ENCODE measurements at places on chromosomes 2 and 18.

DNA sequence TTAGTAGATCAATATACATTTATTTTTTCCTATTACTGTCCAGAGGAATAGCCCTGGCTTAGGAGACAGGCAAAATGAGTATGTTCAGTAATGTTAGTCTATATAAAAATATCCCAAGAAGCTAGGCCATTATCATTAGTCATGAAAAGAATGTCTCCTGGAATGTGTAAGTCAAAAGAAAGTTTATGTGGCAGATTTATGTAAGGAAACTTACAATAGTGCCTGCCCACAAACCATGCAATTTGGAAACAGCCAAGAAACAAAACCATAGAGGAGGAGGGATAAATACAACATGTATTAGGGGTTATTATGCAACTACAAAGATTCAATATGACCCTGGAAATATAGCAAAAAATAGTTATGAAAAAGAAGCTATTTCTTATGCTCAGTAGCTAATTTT, 96.3 kb downstream of the NOL4 start:
- no peak for DNase-seq

GRCh38 chr18:78144669-78145068, 834.9 kb upstream of the SALL3 start:
- no peak for DNase-seq

- DNase-seq, result no peak
Observed at GRCh38 chr2:160036736-160037135, 25.7 kb downstream of the PLA2R1 start.

- peak; percentile 85 for DNase-seq
Observed at GRCh38 chr2:205188239-205189138, 493.8 kb upstream of the NRP2 start.

GRCh38 chr18:63138436-63139340, 180.9 kb downstream of the BCL2 start:
- no peak for DNase-seq

DNA sequence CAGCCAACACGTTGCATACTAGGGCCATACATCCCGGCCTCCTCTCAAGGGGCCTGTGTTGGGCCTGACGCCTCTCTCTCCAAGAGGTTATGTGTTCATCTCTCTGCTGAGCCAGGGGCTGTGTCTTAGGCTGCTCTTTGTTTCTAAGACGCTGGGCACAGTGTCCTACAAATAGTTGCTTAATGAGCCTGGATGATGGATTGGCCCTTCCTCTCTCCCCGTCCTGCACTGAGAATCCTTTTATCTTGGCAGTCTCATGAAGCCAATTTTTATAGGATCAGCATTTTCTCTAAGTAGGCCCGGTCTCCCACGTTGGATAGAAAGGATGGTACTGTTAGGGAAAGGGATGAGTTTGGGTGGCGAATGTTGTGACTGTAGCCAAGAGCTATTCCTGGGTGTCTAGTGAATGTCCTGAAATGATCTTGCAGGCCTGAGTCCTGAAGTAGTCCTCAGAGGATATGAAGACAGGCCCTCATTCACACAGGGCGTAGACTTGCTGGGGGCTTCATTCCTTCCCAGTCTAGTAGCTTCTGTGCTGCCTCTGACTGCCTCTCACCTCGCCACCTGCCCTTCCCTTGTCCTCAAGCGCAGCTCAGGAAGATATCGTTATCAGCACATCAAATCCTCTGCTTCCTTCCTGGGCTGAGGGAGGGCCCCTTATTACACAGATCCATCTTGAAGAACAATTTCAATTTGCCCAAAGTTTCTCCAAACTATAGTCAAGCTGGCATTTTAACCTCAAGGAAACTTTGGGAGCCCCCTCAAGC, 8.8 kb downstream of the LBH start:
- DNase-seq, result no peak

Data from NCI-H1105 treated with DMSO at 0.1 percent for 48 hours (cell line).